ENCODE measurements at places on chromosomes 11 and 22. TPM values are rescaled to one million over a fixed set of nuclear protein-coding genes. Genes with fewer than 3 reads are reported as not detected.

KCNJ11 gene
- total RNA-seq: not detected

MAP6 gene
- 0.72 TPM for total RNA-seq

LINC01488 gene
- not detected for total RNA-seq

GGT1 gene
- total RNA-seq: 2.5 TPM

PNPLA5 gene
- not detected for total RNA-seq

PAMR1 gene
- total RNA-seq: 22.2 TPM

NELL1 gene
- not detected for total RNA-seq

SYT13 gene
- total RNA-seq: not detected

OR6A2 gene
- total RNA-seq: not detected

LMNTD2 gene
- 0.39 TPM for total RNA-seq

OR8A1 gene
- not detected for total RNA-seq

OR52H1 gene
- 0.16 TPM for total RNA-seq

APOA5 gene
- not detected for total RNA-seq

FAM227A gene
- total RNA-seq: 0.48 TPM

TRPM5 gene
- total RNA-seq: not detected

SEC14L6 gene
- total RNA-seq: not detected

KIF18A gene
- total RNA-seq: 6.1 TPM

EPS8L2 gene
- 20.8 TPM for total RNA-seq

TYR gene
- not detected for total RNA-seq

MUC5AC gene
- not detected for total RNA-seq

ZFTA gene
- 44.0 TPM for total RNA-seq

OR8G5 gene
- not detected for total RNA-seq

ANO5 gene
- under 0.01 TPM for total RNA-seq

CNGA4 gene
- total RNA-seq: 0.16 TPM

CADM1 gene
- 19.9 TPM for total RNA-seq

THRSP gene
- total RNA-seq: not detected

NRXN2 gene
- not detected for total RNA-seq

SEPTIN3 gene
- total RNA-seq: 0.40 TPM

KDM4D gene
- 2.1 TPM for total RNA-seq

NAALAD2 gene
- total RNA-seq: 1.7 TPM

FGF4 gene
- total RNA-seq: not detected

UBQLN3 gene
- total RNA-seq: under 0.01 TPM

MS4A12 gene
- not detected for total RNA-seq

LRRC74B gene
- total RNA-seq: not detected

SSTR3 gene
- under 0.01 TPM for total RNA-seq

MMP12 gene
- not detected for total RNA-seq

UBQLNL gene
- 0.13 TPM for total RNA-seq

GGTLC3 gene
- not detected for total RNA-seq

ISX gene
- total RNA-seq: not detected

CRYBB3 gene
- not detected for total RNA-seq

APOL4 gene
- 0.24 TPM for total RNA-seq

PHF21B gene
- total RNA-seq: not detected

PIWIL4 gene
- 0.26 TPM for total RNA-seq

F2 gene
- not detected for total RNA-seq

SCGB1D2 gene
- total RNA-seq: not detected

NUP160 gene
- 16.3 TPM for total RNA-seq
